Osteoblast (primary cell): ENCODE measurements at places on chromosomes 3 and 15.

- DNase-seq: no peak
These were observed 165.1 kb upstream of the STAC start for GRCh38 chr3:36215241-36215640.

DNA sequence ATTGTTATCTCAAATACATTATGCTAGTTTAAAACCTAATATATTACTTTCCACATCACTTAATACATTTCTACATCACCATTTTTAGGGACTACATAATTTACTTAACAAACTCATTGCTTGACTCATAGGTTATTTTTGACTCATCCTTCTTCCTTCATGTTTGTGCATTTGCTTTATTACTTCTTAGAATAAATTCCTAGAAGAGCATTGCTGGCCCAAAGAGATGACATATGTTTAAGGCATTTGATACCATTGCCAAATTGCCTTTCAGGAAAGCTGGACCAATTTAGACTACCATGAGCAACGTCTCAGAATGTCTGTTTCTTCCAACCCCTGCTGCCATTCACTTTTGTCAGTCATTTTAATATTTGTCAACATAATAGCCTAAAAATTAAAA lies 905.8 kb downstream of the IGSF11 start:
- no peak for DNase-seq

DNA sequence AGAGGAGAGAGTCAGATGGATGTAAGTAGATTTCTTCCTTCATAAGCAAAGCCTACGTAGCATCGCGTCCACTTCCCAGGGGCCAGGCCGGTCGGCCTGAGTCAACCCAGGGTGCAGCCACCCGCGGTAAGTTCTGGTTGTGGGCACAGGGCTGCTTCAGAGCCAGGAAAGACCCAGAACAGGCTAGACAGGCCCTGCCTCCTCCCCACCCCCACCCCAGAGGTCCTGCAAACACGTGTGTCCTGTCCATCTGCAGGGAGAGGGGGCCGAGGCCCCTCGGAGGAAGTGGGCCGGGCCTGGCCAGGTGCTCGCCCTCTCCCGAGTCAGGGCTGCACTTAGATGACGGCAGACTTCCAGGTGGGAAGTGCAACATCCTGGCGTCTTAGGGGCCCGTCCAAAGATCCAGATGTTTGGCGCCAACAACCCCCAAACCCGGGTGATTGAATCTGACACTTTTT lies 100.8 kb upstream of the ALDH1A3 start:
- peak; percentile 52 for DNase-seq

DNA sequence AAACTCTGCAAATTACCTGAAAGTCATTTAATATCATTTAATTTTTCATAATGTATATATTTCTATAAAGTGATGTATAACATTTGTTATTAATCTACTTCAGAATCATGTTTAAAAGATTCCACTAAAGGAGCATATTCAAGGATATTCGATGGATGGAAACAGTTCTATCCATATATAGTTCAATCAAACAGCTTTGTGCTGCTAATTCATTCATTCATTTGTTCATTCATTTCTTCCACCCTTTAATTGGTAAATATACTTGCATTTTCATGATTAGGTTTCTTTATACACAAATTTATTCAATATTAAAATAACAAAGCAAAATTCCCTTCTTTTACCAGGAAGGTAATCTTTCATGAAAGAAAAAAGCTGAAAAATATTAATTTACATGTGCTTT lies 64.7 kb downstream of the RNF13 start:
- DNase-seq: no peak

- no peak for DNase-seq
These were observed 61.8 kb upstream of the MCF2L2 start for GRCh38 chr3:183490211-183490601.

GRCh38 chr3:48128774-48129173 lies 59.4 kb downstream of the CDC25A start:
- no peak for DNase-seq

- DNase-seq: no peak
These were observed 33.5 kb upstream of the BCL6 start for GRCh38 chr3:187778726-187779125.

GRCh38 chr3:157300094-157300493 lies 136.6 kb upstream of the PTX3 start:
- peak; percentile 3 for DNase-seq

- DNase-seq: no peak
These were observed 13.6 kb upstream of the CASR start for GRCh38 chr3:122169911-122170310.

DNA sequence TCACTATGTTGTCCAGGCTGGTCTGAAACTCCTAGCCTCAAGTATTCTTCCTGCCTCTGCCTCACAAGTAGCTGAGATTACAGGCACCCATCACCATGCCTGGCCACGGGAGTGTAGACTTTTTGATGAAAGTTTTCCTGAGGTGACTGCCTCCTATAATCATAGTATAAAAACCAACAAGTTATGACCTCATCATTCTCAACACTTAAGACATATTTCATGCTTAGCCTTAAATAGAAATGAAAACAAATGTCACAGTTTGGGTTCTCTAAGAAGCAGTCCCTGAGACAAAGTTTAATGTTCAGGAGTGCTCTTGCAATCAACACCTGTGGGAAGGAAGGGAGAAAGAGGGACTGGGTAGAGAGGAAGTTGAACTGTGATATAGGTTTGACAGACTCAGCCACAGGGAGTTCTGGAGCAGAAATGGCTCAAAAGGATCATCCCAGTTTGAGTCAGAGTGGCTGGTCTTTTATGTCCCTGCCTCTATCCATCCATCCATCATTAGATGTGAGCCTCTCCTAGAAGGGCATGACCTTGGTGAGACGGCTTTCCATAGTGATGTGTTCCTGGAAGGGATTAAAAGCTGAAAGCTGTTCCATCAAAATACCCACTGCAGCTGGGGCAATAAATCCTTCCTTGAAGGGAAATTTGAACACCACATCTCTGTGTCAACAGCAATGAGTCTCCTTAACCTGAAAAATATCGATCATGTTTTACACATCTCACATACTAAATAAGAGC lies 16.2 kb upstream of the ABHD5 start:
- no peak for DNase-seq

- DNase-seq: no peak
These were observed 50.4 kb downstream of the FOXB1 start for GRCh38 chr15:60054472-60054871.

DNA sequence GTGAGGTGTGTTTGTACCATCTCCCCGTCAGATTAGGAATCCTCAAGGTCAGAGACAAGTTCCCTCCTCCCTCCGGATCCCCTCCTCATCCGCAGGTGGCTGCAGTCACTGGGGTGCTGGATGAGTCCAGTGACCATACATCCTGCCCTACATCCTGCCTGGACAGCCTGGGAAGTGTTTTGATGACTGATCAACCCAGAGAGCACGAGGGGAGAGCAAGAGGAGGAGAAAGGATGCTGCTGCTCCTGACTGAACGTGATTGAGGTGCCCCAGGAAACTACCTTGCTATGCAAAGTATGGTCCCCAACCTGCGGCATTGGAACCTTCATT lies 65.1 kb downstream of the SLC12A8 start:
- DNase-seq: no peak

- no peak for DNase-seq
These were observed 32.2 kb upstream of the ACP3 start for GRCh38 chr3:132284781-132285619.

GRCh38 chr15:83612226-83612625 lies 41.7 kb upstream of the ADAMTSL3 start:
- no peak for DNase-seq

DNA sequence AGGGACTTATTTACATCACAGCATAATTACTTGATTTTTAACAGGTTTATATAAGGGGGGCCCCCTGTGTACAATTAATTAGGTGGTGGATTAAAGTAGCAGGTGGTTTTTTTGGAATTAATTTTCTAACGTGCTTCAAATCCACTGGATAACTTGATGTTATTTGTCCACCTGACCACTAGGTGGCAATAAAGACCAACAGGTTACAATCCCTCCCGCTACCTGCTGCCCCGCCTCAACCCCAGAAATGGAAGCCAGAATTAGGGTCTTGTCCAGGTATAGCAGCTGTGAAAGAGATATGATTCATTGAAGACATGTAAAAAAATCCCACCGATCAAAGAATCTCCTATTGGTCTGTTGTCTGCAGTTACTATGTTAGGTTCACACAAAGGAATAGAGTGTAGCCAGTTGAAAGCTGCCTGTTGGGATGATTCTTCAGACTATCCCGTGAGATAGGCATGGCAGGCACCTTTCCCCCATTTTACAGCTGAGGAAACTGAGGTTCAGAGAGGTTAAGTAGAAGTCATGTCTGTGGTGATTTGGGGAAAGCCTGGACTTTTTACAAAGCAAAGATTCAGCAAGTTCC lies 44.0 kb downstream of the MFSD1 start:
- no peak for DNase-seq

- peak; percentile 98 for DNase-seq
These were observed at the start of gene MESP2 for GRCh38 chr15:89776274-89777072. TSS of gene MESP2 (plus strand) at chr15:89776332. CDS start at chr15:89776358, 26 bp downstream.

GRCh38 chr3:74592359-74592758 lies 22.1 kb downstream of the CNTN3 start:
- DNase-seq: no peak

DNA sequence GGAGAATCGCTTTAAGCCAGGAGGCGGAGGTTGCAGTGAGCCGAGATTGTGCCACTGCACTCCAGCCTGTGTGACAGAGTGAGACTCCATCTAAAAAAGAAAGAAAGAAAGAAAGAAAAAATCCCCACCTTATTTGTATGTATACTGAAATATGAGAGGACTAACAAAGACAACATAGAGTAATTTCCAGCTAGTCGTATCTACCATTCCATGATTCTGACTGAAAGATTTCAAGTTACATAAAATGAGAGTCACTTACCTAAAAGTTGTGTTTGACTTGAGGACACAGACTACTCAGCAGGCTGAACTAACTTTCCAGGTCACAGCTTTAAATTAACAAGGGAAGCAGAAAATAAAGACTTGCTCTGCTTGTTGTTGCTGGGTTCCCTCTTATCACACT lies 18.8 kb upstream of the PRKCI start:
- no peak for DNase-seq

GRCh38 chr3:190169877-190170276 lies 49.2 kb upstream of the P3H2 start:
- DNase-seq: no peak

DNA sequence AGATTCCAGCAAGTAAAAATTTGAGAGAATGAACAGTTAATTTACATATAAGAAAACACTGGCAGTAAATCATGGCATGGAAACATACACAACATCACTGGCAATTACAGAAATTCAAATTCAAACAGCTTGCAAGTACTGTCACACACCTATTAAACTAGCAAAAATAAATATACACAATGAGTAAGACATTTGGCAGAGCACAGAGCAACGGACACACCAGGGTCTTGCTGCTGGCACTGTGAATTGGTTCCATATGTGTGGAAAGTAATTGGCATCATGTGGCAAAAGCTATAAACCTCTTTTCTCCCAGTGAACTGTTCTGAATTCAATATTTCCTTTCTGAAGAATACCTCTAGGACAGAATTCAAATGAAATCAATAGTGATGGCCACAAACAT lies 78.3 kb downstream of the LRRK1 start:
- DNase-seq: no peak

- no peak for DNase-seq
These were observed 36.7 kb downstream of the MAP2K5 start for GRCh38 chr15:67579164-67579563.

DNA sequence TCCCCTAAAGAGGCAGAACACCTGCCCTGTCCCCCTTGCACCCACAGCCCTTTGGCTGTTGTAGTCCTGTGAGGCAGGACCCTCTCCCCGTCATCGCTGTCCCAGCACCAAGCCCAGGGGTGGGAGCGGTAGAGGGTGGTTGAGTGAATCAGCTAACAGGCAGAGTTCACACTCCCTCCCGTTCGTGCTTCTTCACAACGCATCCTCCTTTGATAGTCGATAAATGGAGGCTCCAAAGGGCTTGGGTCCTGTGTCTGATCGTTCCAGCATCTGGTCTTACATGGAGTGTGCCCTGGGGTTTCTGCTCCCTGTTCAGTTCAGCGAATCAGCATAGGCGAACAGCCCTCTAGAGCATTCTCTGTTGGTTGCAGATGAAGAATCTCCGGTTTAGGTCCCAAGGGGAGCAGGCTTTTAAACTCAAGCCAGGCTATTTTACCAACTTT lies 820 bp upstream of the HMCES start:
- peak; percentile 51 for DNase-seq

- peak; percentile 59 for DNase-seq
These were observed 30.2 kb downstream of the CSPG4 start for GRCh38 chr15:75682181-75683135.

- no peak for DNase-seq
These were observed 347.8 kb upstream of the LMCD1 start for GRCh38 chr3:8153800-8154199.

DNA sequence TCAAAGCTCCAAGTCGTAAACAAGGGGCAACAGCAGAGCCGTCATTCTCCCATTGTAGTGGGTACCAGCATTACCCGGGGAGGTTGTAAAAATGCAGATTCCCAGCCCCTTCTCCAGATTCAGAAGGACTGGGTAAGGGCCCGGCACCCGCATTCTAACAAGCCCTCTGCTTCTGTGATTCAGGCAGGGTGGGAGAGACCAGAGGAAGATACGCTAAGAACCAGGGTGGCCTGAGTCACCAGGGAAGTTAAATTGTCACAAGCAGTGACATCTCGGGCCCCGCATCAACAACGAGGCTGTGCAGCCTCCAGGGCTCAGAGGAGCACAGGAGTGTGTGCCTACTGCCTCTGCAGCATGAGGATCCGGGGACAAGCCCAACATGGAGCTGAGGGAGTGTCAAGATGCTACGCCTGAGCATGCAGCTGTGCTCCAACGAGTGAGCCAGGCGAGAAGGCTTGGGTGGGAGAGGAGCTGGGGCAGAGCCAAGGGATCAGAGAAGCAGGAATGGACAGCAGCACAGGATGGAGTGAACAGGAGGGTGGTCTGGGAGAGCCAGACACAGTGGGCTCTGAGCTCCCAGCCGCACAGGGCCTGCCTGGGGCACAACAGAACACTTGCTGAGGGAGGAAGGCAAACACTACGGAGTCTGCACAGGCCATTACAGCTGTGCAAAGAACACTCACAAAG lies 68.5 kb downstream of the CPN2 start:
- no peak for DNase-seq

DNA sequence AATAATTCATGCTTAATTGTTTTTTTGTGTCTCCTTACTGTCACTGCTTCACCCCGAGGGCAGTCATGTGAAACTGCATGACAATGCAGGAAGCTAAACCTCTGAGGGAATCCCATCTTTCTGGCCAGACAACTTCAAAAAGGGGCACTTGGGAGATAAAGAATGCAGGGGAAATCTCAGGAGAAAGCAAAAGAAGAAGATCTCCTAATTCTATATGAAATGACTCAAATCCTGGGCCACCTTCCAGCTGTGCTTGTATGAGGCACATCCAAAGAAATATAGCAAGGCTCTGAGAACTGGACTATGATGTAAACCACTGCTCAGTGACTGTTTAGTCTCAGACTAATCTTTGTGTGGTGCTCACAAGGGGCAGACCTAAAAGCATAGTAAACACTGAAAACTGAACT lies 22.6 kb upstream of the UMPS start:
- no peak for DNase-seq

GRCh38 chr3:177665122-177665808 lies 468.0 kb upstream of the TBL1XR1 start:
- peak; percentile 50 for DNase-seq
